ENCODE measurements at places on chromosomes 16 and 17.
A peak's percentile ranks its signal among the peaks of the same experiment; 100 is the strongest.

DNA sequence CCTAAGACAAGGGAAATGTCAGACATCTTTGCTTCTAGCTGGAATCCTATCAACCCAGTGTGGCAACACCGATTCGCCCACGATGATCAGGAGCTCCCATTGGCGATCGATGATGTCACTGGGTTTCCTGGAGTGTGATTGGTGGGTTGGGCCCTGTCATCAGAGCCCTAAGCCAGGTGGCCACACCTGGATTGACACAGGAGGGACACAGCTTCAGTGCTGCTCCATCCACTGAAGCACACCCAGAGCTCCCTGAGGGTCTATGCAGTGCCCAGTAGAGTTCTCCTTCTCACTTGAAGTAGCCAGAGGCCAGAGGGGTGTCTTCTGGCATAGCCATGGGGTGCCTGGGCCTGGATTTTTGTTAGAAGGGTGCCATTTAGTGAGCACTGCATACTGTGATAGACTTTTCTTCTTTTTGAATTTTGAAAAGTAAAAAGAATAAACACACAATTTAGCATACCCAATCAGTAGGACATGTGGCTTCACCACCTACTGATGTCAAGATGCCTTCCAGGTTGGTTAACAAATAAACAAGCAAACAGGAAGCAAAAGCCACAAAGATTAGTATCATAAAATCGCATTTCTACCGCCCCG lies 77.6 kb downstream of the CMIP start:
- peak; percentile 21 for DNase-seq

DNA sequence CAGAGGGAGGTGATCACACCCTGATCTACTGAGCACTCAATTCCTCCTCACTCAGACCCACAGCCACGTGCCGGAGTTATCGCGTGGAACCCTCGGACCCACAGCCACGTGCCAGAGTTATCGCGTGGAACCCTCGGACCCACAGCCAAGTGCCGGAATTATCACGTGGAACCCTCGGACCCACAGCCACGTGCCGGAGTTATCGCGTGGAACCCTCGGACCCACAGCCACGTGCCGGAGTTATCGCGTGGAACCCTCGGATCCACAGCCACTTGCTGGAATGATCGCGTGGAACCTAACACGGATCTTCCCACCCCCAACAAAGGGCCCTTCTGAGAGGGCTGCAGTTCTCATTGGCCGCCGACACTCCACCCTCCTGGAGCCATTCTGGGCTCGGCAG lies 97.7 kb downstream of the PGS1 start:
- DNase-seq: no peak

DNA sequence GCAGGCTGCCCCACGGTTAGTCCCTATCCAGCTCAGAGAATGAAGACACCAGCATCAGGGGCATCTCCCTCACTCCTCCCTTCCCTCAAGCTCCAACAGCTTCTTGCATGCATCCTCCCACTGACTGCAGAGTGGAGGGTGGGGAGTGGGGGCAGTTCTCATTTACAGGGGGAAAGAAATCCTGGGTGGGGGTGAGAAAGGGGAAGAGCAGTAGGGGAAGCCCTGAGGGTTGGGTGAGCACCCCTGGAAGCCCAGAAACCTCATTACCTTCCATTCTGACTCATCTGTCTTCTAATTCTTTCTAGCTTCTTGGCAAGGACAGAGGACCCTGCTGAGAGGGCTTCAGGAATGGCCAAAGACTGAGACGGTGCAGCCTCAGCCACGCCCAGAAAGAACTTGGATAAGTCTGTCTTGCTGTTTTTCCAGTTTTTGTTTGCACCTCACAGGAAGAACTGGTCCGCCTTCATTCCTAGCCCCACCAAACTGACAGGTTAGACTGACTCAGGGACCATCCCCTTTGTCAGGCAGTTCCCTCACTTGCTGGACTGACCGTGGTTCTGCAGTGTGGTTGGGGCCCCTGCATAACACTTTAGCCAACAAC lies 52.5 kb upstream of the WSB1 start:
- DNase-seq: no peak

DNA sequence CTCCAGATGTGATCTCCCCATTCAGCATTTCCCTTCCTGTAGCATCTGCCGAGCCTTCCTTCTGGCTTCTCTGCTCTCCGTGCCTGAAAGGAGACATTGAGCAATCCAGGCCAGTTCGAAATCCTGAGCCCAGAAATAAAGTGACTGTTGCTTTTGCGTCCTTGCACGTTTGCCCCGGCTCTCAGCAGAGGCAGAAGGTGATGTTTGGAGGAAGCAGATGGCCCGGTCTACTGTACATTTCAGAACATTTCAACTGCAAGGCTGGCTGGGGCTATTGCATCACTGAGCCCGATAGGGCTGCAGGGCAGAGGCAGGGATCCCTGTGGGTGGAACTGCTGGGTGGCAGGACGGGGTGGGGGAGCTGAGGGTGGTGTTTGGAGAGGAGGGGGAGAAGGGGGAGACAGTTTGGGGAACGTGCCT lies 29.4 kb downstream of the IRF8 start:
- DNase-seq: no peak

DNA sequence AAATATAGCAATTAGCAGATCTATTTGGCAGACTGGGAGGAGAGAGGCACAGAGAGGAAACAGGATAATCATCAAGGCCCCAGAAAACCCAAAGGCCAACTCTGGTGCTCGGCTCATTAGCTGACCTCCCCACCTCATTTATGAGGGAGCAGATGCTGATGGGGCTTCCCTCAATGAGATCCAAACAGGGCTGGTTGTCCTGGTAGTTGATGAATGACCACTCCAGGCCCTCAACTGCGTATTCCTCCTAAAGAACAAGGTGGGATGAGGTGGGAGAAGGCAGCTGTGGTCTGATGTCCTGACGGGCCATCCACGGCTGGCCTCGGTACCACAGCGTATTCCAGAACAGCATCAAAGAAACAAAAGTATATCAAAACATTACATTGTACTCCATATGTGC lies 20.8 kb downstream of the ZNHIT3 start:
- no peak for DNase-seq

DNA sequence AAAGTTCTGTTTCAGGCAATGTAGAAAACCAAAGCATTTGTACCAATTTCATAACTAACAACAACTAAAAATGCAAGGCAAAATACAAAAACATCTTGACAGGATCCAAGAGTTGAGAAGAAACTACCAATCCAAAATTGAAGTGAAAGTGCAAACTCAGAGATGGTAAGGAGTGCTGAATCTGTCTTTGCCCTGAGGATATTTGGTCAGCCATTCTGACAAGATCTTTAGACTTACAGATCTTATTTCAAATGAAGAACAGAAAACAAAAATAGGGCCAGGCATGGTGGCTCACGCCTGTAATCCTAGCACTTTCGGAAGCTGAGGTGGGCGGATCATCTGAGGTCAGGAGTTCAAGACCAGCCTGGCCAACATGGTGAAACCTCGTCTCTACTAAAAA lies 412.8 kb downstream of the ZFHX3 start:
- DNase-seq: no peak

DNA sequence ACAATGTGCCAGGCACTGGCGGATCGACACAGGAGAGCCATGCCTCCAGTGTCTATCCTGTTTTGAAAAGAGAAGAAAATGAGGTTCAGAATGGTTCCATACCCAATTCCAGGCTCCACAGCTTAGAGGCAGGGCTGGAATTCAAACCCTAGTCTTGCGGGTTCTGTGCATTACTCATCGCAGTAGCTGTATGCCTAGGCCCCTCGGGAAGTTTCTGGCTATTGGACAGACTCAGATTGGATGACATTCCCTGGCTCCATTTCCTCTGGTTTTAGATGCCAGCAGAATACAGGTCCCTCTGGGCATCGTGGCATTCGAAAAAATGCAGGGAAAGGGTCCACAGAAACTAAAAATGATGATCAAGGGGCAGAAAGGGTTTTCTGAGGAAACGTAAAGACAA lies 184.7 kb downstream of the COPRS start:
- DNase-seq: no peak

GRCh38 chr17:83089328-83090132 lies 10.1 kb downstream of the METRNL start:
- DNase-seq: no peak

DNA sequence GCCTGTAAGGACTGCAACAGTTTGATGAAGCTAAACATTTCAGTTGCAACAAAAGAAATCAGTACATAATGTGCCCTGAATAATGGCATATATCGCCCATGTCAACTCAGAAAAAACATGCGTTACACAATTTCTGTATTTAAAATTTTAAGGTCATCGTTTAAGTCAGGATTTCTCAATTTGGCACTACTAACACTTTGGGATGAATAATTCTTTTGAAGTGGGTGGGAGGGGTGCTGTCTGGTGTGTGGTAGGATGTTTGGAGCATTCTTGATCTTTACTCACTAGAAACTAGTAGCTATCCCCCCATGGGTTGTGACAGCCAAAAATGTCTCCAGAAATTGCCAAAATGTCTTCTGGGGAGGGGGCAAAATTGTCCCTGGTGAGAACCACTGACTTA lies 50.7 kb upstream of the CNTNAP4 start:
- DNase-seq: no peak

GRCh38 chr17:8345052-8345690 lies 5.5 kb downstream of the ODF4 start:
- DNase-seq: no peak

GRCh38 chr16:61945511-61945910 lies 90.7 kb downstream of the CDH8 start:
- no peak for DNase-seq

DNA sequence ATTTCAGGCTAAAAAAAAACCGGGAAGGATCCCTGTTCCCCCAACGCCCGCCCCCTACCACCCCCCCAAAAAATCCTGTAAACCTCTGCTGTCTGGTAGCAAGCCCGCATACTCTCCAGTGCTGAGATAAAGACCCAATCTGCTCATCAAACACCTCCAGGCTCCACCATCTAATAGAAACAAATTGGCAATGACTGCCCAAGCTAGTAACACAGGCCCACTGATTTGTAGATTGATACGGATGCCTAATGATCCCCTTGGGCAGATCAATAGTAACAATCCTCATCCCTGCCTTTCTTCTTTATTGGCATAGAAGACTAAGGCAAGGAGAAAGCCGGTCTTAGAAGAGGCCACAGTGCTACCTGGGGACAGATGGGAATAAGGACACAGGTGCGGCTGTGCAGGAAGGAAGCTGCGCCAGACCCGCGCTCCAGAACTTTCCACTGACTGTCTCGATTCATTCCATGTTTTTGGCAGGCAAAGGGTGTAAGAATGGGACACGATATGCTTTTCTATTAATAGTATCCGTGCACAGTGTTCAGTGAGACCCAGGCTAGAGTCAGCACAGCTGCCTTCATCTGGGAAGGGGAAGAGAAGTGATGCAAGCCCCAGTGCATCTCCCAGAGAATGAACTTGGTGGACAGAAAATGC lies 407.6 kb upstream of the PSMD7 start:
- no peak for DNase-seq

DNA sequence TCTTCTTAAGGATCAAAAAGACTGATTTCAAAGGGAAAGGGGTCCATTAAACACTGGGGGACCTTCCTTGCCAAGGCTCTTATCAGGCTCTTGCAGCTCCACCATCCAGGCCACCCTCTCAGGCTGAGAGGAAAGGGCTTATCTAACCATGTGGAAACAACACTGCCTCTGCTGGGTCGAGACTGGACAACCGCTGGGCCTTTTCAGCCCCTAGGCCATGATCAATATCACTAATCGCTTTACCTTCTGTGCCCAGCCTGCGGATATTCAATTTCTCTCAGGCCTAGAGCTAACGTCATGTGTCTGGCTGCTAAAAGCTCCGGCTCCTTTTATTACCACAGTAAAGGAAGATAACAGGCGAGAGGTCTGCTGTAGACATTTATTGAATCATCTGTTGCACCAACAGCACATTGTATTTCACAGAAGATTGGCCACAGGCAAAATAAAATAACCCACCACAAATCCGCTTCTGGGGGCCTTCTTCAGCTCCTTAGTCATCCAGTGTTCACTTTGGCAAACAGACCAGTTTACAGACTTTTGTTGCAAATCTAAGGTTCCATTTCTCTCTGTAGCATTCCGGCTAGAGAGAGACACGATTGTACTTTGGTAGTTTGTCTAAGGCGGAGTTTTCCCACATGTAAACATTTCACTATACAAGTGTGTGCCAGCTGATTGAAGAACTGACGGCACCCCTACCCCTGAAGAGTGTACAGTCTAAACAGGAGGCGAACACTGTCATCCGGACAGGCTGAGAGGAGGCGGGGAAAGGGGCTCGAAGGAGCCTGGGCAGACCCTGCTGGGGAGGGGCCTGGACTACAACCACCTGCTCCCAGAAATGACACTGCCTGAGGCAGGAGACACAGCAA lies 13.9 kb downstream of the CYB561 start:
- DNase-seq: no peak

DNA sequence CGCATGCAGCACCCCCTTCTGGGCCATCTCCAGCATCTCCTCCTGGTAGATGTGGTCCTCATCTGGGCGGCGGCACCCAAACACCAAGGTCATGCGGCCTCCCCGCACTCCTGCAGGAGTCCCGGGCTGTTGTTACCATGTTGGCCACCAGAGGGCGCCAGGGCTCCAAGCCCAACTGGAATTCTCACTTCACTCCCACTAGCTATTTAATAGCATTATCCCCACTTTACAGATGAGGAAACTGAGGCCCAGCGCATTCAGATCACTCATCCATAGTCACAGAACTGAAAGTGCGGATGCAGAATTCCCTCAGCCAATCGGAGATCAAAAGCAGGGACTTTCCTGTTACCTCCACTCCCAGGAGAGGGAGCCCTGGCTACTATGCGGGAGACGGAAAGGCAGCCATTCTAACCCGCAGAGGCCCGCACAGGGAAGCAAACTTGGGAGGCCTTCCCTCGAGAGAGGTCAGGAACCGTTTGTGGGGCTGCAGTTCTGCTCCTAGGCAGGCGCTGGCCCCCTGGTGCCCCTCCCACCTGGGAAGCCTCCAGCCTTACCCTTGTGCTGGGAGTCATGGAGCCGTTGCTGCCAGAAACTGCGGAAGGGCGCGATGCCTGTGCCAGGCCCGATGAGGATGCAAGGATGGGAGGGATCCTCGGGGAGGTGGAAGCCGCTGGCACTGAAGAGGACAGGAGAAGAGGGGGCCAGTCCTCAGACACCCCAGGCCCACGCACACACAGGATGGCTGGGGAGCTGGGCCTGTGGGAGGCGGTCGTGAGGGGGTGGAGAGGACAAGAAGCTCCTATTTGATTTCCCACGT lies 40.1 kb downstream of the NOS2 start:
- peak; percentile 53 for DNase-seq

DNA sequence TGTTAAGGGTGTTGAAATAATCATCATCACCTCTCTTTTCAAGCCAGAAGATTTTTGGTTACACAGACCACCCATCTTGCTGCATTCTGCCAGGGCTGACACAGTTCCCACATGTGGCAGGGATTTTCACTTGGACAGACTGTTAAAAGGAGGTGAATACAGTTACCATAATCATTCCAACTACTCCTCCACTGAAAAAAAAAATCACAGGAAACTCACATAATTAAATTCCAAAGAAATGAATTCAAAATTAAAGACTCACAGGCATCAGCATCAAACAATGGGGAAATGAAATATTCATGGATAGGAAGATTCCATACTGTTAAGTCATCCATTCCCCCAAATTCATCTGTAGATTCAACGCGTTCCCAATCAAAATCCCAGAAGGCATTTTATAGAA lies 209.4 kb downstream of the MRTFB start:
- DNase-seq: no peak
